ENCODE measurements at places on chromosomes 1 and 21.

- no peak for DNase-seq
Observed at GRCh38 chr1:17340358-17340757, 31.6 kb upstream of the PADI6 start.

DNA sequence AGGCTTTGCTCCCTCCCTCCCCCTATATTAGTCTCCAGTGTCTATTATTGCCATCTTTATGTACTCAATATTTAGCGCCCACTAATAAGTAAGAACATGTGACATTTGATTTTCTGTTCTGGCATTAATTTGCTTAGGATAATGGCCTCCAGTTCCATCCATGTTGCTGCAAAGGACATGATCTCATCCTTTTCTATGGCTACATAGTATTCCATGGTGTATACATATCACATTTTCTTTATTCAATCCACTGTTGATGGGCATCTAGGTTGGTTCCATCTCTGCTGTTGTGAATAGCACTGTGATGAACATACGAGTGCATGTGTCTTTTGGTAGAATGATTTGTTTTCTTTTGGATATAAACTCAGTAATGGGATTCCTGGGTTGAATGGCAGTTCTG, 61.3 kb downstream of the SH3GLB1 start:
- DNase-seq, result no peak

DNA sequence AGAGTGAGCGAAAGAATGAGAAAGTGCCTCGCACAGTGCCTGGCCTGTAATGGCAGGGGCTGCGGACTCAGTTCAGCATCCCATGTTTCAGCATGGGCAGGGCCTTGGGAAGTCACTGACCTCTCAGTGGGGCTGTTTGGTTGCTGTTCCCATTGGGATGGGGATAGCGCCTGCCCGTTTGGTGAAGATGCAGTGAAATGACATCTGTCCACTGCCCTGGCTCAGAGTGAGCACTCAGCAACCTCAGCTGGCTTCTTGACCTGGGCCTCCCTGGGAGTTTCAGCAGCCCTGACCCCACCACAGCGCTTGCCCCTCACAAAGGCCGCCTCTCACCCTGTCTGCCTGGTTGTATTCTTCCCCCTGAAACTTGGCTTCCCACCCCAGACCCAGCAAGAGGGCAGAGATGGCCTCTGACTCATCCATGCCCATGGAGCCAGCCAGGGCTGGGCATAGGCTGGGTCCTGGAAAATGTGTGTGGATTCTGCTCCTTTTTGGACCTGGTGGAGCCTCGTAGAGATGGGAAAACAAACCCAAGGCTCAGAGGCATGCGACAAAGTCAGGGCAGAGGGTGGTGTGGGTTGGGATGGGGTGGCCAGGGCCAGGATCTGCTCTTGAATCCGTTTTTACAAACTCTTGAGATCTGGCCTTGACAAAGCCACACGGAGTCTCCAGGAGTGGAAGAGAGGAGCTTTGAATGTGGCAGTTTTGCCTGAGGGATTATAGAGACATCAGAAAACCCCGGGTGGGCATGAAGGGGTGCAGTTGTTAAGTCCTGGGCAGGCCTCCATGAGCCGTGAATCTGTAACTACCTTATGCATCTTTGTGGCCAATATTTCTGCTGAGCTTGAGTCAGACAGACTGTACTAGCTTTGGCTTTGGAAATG, 1.2 kb downstream of the XKR8 start:
- no peak for DNase-seq

GRCh38 chr1:52792036-52792435, 50.5 kb upstream of the ZYG11A start:
- DNase-seq, result no peak

- DNase-seq, result no peak
Observed at GRCh38 chr21:18913914-18914313, 510.3 kb upstream of the TMPRSS15 start.

DNA sequence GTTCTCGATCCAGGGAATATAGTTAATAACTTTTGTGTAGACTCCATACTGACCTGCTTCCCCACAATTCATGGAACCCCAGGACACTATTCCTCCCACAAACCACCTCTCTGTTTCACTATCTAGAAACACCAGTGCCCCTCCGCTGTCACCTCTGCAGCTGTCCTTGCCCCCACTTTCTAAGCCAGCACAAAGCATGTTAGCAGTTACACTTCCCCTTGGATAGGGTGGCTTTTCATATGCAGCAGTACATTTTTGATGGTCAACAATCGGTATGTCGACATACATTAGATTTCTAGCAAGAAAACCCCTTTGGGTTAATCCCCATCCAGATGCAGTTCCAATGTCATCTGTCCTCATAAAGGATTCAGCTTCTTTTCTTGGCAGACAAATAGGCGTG, 14.4 kb downstream of the TARDBP start:
- no peak for DNase-seq

DNA sequence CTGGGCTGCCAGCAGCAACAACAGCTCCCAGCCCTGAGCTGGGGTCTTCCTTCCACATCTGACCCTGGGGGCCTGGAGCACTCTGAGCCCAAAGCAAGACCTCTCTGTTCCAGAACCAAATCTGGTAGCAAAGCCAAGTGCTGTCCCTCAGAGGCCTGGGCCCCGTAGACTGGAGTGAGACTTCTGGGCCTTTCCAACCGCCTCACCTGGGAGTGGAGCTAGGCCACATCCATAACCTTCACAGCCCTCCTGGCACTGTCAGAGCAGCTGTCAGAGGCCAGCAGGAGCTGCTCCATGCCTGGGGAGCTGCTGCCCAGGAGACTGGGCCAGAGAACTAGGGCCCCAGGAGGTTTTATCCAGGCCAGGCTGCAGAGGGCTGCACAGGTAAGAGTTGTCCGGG, 15.4 kb upstream of the SLC5A9 start:
- no peak for DNase-seq

GRCh38 chr1:240607006-240607405, 4.9 kb downstream of the GREM2 start:
- DNase-seq, result no peak

GRCh38 chr1:209486861-209487593, 96.5 kb upstream of the CAMK1G start:
- DNase-seq, result no peak

- DNase-seq, result peak; percentile 23
Observed at GRCh38 chr1:211236633-211237320, 22.4 kb upstream of the RCOR3 start.

DNA sequence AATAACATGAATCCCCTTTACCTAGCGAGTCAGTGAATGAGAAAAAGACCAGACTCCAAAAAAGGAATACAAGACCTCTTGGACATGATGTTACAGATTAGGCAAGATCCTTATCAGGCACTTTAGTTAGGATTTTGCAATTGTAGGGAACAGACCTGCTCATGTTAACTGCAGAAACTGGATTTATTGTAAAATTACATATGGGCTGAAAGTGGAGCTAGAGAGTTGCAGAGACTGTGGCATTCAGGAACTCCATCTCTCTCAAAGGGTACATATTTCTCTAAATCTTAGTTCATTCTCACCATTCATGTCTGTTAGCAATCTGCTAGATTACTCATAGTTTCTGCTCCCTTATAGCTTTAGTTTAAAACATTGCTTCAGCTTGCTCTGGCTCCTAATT, 142.2 kb downstream of the PAPPA2 start:
- no peak for DNase-seq

DNA sequence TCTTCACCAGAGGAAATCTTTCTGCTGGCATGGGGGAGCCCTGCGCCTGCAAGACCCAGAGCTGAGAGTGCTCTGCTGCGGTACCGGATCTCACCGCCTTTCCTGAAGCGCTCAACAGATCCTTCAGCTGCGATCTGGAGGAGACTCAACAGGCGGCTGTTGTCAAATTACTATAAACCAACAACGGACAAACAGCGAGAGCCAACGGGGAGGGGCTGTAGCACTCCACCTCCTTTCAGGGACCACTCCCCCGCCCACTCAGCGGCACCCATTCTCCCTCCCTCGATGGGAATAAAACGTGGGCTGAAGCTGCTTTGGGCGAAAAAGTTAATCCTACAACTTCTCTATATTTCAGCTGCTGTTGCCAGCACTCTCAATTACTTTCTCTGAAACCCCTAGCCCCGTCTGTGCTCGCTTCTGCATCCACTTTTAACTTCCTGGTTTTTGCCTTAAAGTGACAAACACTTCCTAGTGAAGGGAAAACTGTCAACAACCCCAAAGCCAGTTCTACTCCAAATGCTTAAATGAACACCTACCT, at the start of gene FMO5:
Gene FMO5 (minus strand): TSS at position 147 of the 538 bp plus-strand sequence. CDS start 310 bp downstream, outside the sequence.
- peak; percentile 76 for DNase-seq
